ENCODE measurements at places on chromosomes 5 and 9. TPM values are rescaled to one million over a fixed set of nuclear protein-coding genes. Genes with fewer than 3 reads are reported as not detected.

The TLX3 gene
- total RNA-seq, result not detected

DNA sequence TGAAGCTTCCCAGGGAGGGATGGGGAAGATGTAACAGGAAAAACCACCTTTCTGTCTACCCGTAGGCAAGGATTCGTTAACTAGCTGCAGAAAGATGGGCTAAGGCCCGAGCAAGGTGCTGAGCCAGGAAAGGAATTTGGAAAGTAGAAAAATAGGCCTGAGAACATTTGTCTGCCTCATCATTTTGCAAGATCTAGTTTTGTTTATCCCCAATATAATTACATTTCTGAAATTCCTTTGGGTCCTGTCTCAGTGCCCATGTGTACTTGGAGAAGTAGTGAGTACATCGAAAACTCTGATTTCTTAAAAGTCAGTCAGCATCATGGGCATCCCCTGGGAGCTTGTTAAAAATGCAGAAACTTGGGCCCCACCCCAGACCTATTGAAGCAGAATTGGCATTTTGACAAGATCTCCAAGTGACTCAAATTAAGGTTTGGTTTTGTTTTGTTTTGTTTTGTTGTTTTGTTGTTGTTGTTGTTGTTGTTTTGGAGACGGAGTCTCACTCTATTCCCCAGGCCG, 52.1 kb upstream of the CEMIP2 start:
- no peaks in the 10 kb centered on the region for H3K4me1 ChIP-seq
- no peak overlapping the region for H3K4me3 ChIP-seq

GRCh38 chr5:56018832-56019231, 24.1 kb upstream of the IL6ST start:
- no peaks in the 10 kb centered on the region for H3K27me3 ChIP-seq
- no peak for DNase-seq
- H3K27ac ChIP-seq, result peak overlapping the region; percentile 55
- peaks cover 5% of the 10 kb centered on the region for H3K4me1 ChIP-seq

DNA sequence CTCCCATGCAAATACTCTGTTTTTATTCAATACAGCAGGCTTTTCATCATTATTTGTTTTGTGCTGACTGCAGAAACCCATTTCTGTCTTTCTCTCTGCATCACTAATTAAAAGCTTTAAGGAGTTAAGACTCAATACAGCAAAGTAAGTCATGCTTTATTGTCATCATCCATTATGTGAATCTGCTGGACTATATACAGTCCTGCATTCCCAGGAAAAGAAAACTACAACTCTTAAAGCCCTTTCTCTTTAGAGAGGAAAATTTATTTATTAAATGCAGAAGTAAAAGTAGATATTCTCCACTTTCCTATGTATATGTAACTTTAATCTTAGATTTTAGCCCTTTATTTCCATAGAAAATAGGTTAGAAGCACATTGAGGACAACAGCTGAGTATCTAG, 706.6 kb upstream of the RGMB start:
- H3K4me3 ChIP-seq, result no peak overlapping the region
- H3K27ac ChIP-seq, result no peak overlapping the region
- DNase-seq, result peak; percentile 41
- no peaks in the 10 kb centered on the region for H3K4me1 ChIP-seq
- H3K36me3 ChIP-seq, result no peaks in the 10 kb centered on the region

- peaks cover 4% of the 10 kb centered on the region for H3K27me3 ChIP-seq
- peak; percentile 70 for DNase-seq
- H3K4me1 ChIP-seq, result 0 out of 2 replicates have a peak, but pooled peaks cover 4% of the 10 kb centered on the region
- H3K27ac ChIP-seq, result no peak overlapping the region
- H3K4me3 ChIP-seq, result no peak overlapping the region
Observed at GRCh38 chr5:149887622-149888183, 56.9 kb downstream of the PDE6A start.

The CDH18 gene
- total RNA-seq, result 1.1 TPM

The RNF180 gene
- total RNA-seq, result 0.36 TPM

The MCTP1 gene
- not detected for total RNA-seq

DNA sequence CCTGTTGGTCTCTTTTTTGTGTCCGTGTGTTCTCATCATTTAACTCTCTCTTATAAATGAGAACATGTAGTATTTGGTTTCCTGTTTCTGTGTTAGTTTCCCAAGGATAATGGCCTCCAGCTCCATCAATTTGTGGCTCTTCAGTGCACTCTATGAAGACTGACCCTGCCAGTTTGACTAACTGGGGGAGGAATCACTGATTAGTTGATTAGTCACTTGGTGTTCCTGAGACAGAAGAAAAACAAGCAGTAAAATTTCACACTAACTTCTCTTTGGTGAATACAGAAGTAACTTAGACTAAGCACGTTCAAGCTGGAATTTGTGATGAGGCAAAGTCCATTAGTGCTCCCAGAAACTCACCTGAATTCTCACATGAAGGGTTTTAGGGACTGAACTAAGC, 495.8 kb upstream of the RORB start:
- H3K27ac ChIP-seq, result no peak overlapping the region
- DNase-seq, result no peak
- H3K4me1 ChIP-seq, result no peaks in the 10 kb centered on the region
- no peak overlapping the region for H3K4me3 ChIP-seq
- H3K36me3 ChIP-seq, result no peaks in the 10 kb centered on the region
- no peaks in the 10 kb centered on the region for H3K27me3 ChIP-seq

GRCh38 chr9:93132946-93133680, 938 bp downstream of the NINJ1 start:
- H3K4me3 ChIP-seq, result peak overlapping the region; percentile 82
- H3K27ac ChIP-seq, result peak overlapping the region; percentile 84
- no peaks in the 10 kb centered on the region for H3K36me3 ChIP-seq
- H3K4me1 ChIP-seq, result peaks cover 30% of the 10 kb centered on the region

The AQP3 gene
- 3.3 TPM for total RNA-seq

The ADGRD2 gene
- total RNA-seq, result not detected

- peak; percentile 58 for DNase-seq
- no peaks in the 10 kb centered on the region for H3K4me1 ChIP-seq
Observed at GRCh38 chr5:88236866-88237642, 31.6 kb downstream of the TMEM161B start.

- H3K27ac ChIP-seq, result no peak overlapping the region
- H3K4me3 ChIP-seq, result no peak overlapping the region
- no peaks in the 10 kb centered on the region for H3K4me1 ChIP-seq
- DNase-seq, result no peak
- H3K27me3 ChIP-seq, result peaks cover 20% of the 10 kb centered on the region
- H3K36me3 ChIP-seq, result no peaks in the 10 kb centered on the region
Observed at GRCh38 chr5:131981516-131981915, 29.9 kb downstream of the ACSL6 start.

- no peak overlapping the region for H3K4me3 ChIP-seq
- H3K27ac ChIP-seq, result no peak overlapping the region
- H3K4me1 ChIP-seq, result no peaks in the 10 kb centered on the region
- peaks cover 22% of the 10 kb centered on the region for H3K36me3 ChIP-seq
Observed at GRCh38 chr9:93673839-93674334, 97.5 kb downstream of the PHF2 start.

The PDE8B gene
- under 0.01 TPM for total RNA-seq

DNA sequence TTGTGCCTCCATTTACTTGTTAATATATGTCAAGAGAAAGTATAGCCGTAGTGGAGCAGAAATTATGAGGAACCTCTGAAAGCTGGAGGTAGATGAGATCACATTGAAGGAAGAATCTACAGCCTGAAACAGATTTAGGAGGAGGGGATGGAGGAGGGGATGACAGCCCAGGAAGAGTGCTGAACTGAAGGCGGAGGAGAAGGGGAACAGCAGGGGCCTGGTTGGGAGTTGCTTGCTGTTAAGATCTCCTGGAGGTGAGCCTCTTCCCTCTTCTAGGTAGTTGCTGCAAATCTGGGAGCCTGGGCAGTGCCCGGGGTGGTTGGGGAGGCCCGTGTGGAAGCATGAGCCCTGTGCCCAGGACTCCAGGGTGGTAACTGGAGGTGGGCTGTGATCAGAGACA, 111.8 kb upstream of the SEMA6A start:
- no peak overlapping the region for H3K27ac ChIP-seq
- no peak for DNase-seq
- H3K27me3 ChIP-seq, result no peaks in the 10 kb centered on the region
- H3K4me3 ChIP-seq, result no peak overlapping the region
- H3K4me1 ChIP-seq, result no peaks in the 10 kb centered on the region

- no peak overlapping the region for H3K4me3 ChIP-seq
- no peaks in the 10 kb centered on the region for H3K4me1 ChIP-seq
- H3K27me3 ChIP-seq, result no peaks in the 10 kb centered on the region
- H3K27ac ChIP-seq, result no peak overlapping the region
- H3K36me3 ChIP-seq, result no peaks in the 10 kb centered on the region
- DNase-seq, result no peak
Observed at GRCh38 chr9:100112677-100113336, 13.8 kb downstream of the INVS start.

DNA sequence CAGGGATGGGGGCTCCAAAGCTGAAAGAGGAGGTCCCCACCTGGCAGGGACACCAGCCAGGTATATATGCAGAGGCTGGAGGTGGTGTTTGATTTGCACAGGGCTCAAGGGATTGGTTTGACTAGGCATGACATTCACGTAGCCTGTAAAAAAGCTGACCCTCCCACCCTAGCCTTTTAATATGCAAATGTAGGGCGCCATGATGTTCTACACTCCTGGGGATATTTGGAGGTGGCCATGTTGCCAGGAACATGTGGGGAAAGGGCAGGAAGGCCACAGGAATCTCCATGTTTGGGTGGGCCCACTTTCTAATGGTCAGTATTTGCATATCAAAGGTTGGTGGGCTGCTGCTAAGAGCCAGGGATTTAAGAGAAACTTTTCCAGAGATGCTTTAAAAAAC, 12.0 kb upstream of the THG1L start:
- H3K4me1 ChIP-seq, result no peaks in the 10 kb centered on the region
- H3K27ac ChIP-seq, result no peak overlapping the region
- H3K36me3 ChIP-seq, result no peaks in the 10 kb centered on the region
- H3K27me3 ChIP-seq, result no peaks in the 10 kb centered on the region

The PCDHA1 gene
- total RNA-seq, result not detected

- H3K27ac ChIP-seq, result peak overlapping the region; percentile 19
- H3K4me1 ChIP-seq, result peaks cover 34% of the 10 kb centered on the region
- peak; percentile 80 for DNase-seq
- H3K36me3 ChIP-seq, result no peaks in the 10 kb centered on the region
Observed at GRCh38 chr9:127977884-127978647, 2.7 kb downstream of the EEIG1 start.

GRCh38 chr5:143828710-143829109, 16.7 kb downstream of the HMHB1 start:
- H3K4me1 ChIP-seq, result peaks cover 4% of the 10 kb centered on the region
- no peaks in the 10 kb centered on the region for H3K27me3 ChIP-seq
- DNase-seq, result no peak

DNA sequence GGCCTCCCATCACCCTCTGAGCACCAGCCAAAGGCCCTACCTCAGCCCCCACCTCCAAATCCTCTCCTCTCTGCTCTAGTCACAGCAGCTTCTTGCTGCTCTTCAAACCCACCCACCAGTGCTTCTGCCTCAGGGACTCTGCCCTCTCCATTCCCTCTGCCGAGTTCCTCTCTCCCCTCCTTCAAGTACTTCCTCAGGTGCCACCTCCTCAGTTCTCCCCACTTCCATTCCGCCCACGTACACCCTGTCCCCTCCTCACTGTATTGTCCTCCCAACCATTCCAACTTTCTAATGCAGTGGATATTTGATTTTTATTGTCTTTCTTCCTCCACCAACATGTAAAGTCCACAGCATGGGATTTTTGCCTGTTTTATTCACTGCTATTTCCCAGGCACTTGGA, 43.2 kb downstream of the C5orf15 start:
- peaks cover 5% of the 10 kb centered on the region for H3K4me1 ChIP-seq
- no peak for DNase-seq
- H3K27me3 ChIP-seq, result peaks cover 43% of the 10 kb centered on the region
- H3K4me3 ChIP-seq, result no peak overlapping the region
- no peaks in the 10 kb centered on the region for H3K36me3 ChIP-seq

The ACTBL2 gene
- 1.7 TPM for total RNA-seq

The SNCAIP gene
- total RNA-seq, result 22.5 TPM

GRCh38 chr9:127954831-127955293, 17.2 kb upstream of the DPM2 start:
- H3K4me1 ChIP-seq, result peaks cover 4% of the 10 kb centered on the region
- no peak for DNase-seq
- no peaks in the 10 kb centered on the region for H3K27me3 ChIP-seq
- no peak overlapping the region for H3K4me3 ChIP-seq
- H3K27ac ChIP-seq, result no peak overlapping the region

DNA sequence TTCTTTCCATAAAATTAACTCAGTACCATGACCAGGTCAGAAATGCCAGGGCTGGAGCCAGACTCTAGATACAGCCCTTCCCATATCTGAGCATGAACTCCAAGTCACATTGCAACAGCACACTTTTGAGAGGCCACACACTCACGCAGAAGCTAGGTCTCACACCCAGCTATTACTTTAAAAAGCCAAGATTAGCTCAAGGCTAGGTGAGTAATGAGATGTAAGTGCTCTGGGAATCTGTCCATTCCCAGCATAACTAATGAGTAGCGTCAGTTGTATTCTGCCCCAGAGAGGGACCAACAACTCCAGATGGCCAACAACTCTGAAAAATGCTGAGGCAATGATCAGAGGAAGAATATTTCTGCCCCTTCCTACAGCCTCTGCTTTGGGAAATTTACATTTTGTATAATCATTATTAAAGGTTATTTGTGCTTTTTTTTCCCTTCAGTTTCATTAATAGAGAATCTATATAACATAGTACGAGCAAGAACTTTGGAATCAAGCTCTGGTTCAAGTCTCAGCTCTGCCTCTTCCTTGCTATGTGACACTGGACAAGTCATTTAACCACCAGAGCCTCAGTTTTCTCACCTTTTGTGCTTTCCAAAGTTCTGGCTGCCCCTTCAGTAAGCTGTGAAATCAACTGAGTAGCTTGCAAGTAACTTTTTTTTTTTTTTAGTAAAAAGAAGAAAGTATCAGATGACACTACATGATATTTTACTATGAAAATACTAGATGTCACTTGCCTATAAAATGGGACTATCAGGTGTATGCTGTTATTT, 118.3 kb downstream of the NR6A1 start:
- H3K36me3 ChIP-seq, result no peaks in the 10 kb centered on the region
- no peak overlapping the region for H3K4me3 ChIP-seq
- H3K4me1 ChIP-seq, result peaks cover 6% of the 10 kb centered on the region
- DNase-seq, result peak; percentile 88
- H3K27ac ChIP-seq, result no peak overlapping the region
- no peaks in the 10 kb centered on the region for H3K27me3 ChIP-seq

The ANKRD31 gene
- total RNA-seq, result under 0.01 TPM

The SPINK4 gene
- not detected for total RNA-seq

- H3K36me3 ChIP-seq, result no peaks in the 10 kb centered on the region
- peak; percentile 43 for DNase-seq
- no peak overlapping the region for H3K4me3 ChIP-seq
- H3K27me3 ChIP-seq, result no peaks in the 10 kb centered on the region
- H3K27ac ChIP-seq, result no peak overlapping the region
Observed at GRCh38 chr9:123445981-123446610, 90.1 kb downstream of the CRB2 start.

GRCh38 chr5:179280095-179280490, 65.2 kb downstream of the ADAMTS2 start:
- no peak for DNase-seq
- H3K27me3 ChIP-seq, result no peaks in the 10 kb centered on the region

All from IMR-90 (cell line).